Amniotic stem cell (primary cell): ENCODE measurements at places on chromosomes 3 and 15.

- no peak for DNase-seq
Measured at GRCh38 chr15:26773067-26773877, 406 bp upstream of the GABRB3 start.

DNA sequence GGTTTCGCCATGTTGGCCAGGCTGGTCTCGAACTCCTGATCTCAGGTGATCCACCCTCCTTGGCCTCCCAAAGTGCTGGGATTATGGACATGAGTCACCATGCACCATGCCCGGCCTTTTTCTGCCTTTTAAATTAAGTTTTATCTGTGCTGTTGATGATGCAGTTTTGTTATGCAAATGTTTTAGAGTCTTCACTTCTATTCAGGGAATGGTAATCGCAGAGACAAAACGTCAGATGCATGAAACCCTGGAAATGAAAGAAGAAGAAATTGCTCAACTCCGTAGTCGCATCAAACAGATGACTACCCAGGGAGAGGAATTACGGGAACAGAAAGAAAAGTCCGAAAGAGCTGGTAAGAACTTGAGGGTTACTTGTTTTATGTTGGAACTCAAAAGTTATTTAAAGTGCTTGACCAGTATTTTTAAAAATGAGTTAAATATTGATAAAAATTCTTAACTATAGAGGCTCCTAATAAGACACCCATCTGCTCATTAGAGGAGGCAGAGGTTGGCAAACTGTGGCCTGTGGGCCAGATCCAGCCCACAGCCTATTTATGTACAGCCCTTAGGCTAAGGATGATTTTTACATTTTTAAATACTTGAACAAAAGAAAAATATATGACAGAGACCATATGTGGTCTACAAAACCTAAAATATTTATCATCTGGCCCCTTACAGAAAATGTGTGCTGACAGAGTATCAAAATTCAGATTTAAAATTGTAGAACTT lies 127.8 kb upstream of the LRRFIP2 start:
- DNase-seq = no peak

DNA sequence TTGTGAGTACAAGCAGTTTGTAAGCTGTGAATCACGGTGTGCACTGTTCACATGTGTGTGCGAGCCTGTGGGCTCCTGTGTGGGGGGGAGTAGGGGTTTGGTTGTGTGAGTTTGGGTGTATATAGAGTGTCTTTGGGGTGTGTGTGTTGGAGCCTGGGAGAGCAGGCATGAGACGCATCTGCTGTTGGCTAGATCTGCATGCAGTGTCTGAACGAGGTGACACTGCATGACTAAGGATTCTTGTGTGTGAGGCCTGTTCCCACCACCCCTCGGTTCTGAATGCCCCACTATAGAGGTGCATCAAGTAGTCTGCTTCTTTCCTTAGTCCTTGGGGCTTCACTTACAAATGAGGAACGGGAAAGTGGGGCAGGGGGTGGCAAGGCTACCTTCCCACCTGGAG lies 68.4 kb downstream of the MAGEF1 start:
- DNase-seq = no peak

- no peak for DNase-seq
Measured at GRCh38 chr3:189337673-189338091, 165.9 kb downstream of the TPRG1 start.

GRCh38 chr3:14886101-14886500 lies 61.3 kb upstream of the NR2C2 start:
- DNase-seq = no peak

DNA sequence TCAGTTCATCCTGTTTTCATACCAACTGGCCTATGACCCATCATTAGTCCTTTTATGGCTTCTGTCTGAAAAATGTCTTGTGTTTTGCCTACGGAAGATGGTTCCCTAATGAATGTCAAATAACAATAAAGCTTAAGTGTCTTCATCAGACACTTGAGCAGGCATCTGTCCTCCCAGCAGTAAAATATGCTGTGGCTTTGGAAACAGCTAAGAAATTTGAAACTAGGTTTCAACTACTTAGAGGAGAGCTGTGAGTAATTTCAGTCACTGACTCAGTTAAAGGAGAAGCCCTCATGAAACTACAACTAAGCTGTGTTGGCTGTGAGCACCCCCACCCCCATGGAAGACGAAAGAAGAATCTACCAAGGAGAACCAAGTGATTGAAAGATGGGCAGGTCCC lies 409.4 kb upstream of the PPP2R3A start:
- no peak for DNase-seq

- DNase-seq = no peak
Measured at GRCh38 chr15:48292458-48292857, 38.8 kb upstream of the DUT start.

- DNase-seq = no peak
Measured at GRCh38 chr15:52287114-52287513, 8.5 kb downstream of the MYO5C start.

- no peak for DNase-seq
Measured at GRCh38 chr15:83498374-83498773, 51.2 kb downstream of the SH3GL3 start.
